IMR-90 (cell line): ENCODE measurements at places on chromosomes 2 and 18. TPM values are rescaled to one million over a fixed set of nuclear protein-coding genes. Genes with fewer than 3 reads are reported as not detected.

DSG4 gene
- not detected in 2 replicates for total RNA-seq

MYOM1 gene
- total RNA-seq, result under 0.01 TPM in 2 replicates

RBM44 gene
- 0.18 and 0.28 TPM in 2 replicates for total RNA-seq

SLC16A14 gene
- total RNA-seq, result 0.56 and 0.90 TPM in 2 replicates

FSIP2 gene
- total RNA-seq, result under 0.01 TPM in 1 of 2 replicates, not detected in the other

IL36G gene
- not detected in 2 replicates for total RNA-seq

ANKRD30BL gene
- total RNA-seq, result not detected in 2 replicates

LGALSL gene
- total RNA-seq, result 1.7 and 2.9 TPM in 2 replicates

ANKRD29 gene
- total RNA-seq, result under 0.01 and 0.18 TPM in 2 replicates

SCG2 gene
- 0.36 and 0.56 TPM in 2 replicates for total RNA-seq

UGT1A3 gene
- not detected in 2 replicates for total RNA-seq

CIB4 gene
- total RNA-seq, result not detected in 2 replicates

TUBB8B gene
- total RNA-seq, result not detected in 2 replicates

C1GALT1C1L gene
- 0.28 and 0.36 TPM in 2 replicates for total RNA-seq

LYG2 gene
- not detected in 2 replicates for total RNA-seq

BMP10 gene
- total RNA-seq, result not detected in 2 replicates

REG1A gene
- total RNA-seq, result not detected in 2 replicates

STAMBP gene
- 33.9 and 38.7 TPM in 2 replicates for total RNA-seq
